ENCODE measurements at places on chromosomes 7 and 10.

GRCh38 chr7:36961097-36961496 lies 236.8 kb upstream of the AOAH start:
- DNase-seq = peak; percentile 19

DNA sequence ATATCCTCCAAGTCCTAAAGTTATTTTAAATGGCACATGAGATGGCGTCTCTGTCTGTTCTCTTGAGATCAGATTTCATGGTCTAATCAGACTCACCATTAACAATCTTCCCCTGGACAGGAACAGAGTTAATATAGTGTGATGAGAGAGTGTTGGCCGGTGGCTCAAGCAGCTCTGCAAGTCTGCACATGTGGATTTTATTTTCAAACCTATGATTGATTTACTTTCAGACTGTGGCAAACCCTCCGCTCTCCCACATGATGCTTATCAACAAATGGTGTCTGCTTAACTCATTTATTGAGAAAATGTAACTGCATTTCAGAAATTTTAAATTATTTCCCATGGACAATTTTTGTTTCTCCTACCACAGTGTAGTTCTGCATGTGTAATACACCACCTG lies 46.5 kb upstream of the HGF start:
- no peak for DNase-seq

GRCh38 chr7:24778543-24779282 lies 21.4 kb upstream of the GSDME start:
- no peak for DNase-seq

DNA sequence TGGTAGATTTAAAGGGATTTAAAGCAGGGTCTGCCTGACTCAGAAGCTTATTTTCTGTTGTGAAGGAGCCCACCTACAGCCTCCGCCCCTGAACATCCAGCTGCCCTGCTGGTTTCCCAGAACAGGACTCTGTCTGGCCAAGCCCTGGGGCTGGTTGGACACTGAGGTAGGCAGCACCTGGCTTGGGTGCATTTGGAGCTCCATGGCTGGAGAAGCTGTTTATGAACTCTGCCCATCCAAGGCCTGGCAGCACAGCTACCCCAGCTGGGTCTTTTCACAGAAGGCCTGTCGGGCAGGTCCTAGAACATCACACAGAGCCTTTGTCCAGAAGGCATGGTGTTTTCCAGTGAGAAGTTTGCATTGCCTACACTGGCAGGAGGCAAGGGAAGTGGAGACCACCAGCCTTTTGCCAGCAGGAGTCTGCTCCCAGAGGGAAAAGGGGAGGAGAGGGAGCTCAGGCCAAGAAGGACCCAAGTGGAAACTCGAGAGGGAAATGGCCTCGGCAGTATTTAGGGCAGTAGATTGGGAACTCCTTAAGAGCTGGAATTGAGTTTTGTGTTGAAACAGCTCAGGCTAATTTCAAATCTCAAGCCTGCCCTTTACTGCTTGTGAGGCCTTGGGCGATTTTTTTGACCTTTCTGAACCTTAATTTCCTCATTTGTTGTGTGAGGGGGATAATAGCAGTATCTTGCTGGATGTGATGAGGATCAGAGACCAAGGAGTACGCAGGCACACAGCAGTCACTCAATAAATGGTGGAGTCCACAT lies 12.3 kb upstream of the PDCD4 start:
- no peak for DNase-seq

GRCh38 chr7:115005251-115005650 lies 83.4 kb downstream of the MDFIC start:
- no peak for DNase-seq

DNA sequence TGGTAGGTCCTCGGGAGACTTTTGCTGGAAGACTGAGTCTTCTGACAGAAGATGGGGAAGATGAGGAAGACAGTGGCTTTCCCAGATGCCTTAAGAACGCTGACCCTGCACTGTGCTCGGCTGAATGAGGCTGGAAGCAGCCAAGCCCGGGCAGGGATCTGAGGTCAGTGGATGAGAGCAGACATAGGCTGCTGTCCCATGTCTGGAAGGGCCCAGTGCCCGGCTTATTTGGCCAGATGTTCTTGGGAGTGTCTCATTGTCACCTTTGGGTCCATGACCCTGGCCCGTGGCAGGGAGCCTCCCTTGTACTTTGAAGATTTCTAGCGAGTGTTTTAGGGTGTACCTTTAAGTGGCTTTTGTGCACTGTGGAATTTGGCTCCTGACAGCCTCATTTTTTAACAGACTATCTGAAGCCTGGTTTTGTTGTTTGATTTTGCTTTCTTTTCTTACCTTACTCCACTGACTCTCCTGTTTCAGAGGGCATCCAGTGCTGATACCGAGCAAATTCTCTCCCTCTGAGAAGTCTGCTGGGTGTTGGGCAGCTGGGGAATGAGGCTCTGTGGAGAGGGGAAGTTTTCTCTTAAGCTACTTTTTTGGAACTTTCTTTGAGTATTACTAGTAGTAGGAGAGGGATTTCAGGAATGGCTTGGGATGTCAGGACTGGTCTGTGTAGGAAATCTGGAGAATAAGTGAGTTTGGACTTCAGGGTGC lies 61.4 kb downstream of the CREB5 start:
- no peak for DNase-seq

DNA sequence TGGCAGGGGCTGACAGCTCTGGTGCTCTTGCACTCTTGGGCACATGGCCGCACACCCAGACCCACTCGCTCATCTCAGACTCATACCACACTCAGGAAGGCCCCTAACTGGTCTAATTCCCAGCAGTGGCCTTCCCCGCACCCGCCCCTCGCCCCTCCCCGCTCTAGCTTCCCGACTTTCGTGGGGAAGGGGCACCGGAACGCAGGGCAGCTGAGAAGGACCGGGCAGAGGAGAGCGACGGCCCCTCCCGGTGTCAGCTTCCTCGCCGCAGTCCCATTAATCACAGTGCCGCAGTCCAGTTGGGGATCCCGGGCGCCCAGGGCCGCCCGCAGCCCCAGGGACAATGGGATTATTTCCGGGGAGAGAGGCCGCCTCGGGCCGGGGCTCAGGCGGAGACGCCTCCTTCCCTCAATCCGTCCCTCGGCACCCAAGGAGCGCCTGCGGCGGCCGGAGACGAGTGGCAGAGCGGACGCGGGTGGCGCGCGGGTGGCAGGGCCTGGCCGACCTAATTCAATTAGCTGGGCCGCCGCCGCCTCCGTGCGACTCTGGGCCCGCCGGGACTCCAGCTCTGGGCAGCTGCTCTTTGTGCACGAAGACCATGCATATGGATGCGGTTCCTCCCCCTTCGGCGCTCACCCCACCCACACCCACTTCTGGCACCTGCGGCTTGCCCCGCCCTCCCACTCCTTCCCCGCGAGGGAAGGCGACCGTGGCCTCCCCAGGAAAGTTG lies 7.8 kb upstream of the TLX1 start:
- no peak for DNase-seq

- peak; percentile 65 for DNase-seq
These were observed 41.5 kb upstream of the BNIP3 start for GRCh38 chr10:132023092-132023811.

DNA sequence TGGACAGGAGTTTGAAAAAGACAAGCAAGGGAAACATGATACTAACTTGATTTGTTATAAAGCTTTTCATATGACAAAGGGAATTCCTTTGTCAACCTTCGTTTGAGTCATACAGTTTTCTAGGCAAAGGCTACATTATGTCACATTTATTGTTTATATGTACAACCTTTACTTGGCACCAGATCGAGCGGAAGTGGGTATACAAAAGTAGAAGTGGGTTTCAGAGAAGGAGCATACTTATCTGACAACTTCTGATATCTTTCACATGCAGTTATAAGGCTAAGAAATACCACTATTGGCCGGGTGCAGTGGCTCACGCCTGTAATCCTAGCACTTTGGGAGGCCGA lies 11.0 kb downstream of the STMP1 start:
- no peak for DNase-seq

DNA sequence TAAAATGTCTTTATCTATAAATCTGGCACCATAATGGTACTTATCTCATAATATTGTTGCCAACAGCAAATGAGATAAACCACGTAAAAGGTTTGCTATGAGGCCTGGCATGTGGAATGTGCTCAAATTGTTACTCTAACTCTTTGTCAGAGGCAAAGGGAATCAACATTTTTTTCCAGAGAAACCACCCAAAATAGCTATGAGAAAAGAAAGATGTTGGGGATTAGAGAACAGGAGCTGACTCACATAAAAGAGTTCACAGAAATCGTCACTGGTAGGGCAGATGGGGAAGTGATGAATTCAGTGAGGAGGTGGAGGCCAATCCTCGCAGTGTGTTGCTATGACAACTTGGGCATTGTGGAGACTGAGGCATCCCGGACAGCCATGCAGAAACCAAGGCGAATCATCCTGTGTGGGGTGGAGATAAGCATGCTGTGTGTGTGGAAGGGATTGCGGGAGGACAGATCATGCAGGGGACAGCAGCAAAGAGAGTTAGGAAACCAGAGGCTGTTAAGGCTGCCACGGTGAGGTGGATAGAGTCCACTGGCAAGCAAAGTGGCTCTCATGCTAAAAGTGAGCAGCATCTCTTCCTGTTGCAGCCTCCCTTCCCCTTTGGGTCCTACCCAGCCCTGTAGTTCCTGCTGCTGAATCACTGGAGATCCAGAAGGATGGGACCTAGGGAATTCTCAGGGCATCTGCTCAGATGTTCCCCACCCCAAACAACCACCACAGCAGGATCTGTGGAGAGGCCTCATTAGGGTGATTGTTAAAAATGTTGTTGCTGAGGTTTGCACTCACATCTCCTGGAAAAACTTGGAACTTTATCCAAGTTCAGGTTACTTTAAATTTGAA lies 103.9 kb downstream of the CUBN start:
- DNase-seq = peak; percentile 74

DNA sequence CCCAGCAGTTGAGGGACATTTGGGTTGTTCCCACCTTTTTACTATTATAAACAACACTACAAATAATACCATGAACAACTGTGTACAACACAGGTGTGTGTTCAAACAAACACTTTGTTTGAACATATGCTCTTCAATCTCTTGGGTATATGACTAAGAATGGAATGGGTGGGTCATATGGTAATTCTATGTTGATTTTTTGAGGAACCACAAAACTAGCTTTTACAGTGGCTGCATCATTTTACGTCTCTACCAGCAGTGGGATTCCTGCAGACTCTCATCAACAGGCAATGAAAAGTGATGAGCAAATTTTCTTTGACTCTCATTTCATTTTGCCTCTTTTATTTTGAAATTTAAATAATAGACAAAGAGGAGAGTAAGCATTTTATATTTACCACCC lies 116.9 kb upstream of the KLF14 start:
- DNase-seq = no peak

GRCh38 chr7:135160858-135161653 lies 9.5 kb downstream of the CYREN start:
- DNase-seq = no peak

DNA sequence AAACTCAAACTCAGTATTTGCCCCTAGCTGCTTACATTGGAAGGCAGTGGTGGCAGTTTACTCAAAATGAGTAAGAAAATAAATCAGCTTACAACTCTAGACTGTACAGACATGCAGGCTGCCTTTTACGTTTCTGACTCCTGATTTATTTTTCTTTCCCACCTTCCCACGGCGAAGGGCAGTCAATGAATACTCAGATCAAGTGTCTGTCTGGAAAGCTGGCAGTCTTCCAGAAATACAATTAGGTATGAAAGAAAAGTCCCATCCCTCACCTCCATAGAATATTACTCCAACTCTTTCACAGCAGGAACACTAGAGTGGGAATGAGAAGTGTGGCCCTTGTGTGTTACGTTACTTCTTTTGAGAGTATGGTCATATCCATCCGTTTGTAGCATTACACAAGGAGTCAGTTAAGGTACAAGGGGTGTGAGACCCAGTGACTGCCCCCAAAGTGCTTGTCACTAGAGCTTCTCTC lies 1.3 kb upstream of the PAPSS2 start:
- DNase-seq = no peak

GRCh38 chr10:120810298-120810697 lies 40.9 kb upstream of the WDR11 start:
- no peak for DNase-seq

DNA sequence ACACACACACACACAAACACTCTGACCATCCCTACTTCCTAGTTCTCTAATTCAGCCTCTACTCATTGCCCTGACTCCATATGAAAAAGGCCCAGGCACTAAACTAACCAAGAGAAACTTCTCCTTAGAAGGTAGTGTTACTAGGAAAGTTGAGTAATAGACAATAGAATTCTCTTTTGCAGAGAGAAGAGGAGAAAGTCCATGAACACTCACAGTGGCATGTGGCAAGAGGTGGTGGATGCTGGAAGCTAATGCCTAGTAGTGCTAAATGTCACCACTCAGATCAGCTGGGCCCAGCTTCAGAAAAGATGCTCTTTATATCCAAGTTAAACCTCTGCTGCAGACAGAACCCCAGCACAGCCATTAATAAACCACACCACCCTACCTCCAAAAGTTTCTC lies 58.2 kb downstream of the SORBS1 start:
- no peak for DNase-seq

DNA sequence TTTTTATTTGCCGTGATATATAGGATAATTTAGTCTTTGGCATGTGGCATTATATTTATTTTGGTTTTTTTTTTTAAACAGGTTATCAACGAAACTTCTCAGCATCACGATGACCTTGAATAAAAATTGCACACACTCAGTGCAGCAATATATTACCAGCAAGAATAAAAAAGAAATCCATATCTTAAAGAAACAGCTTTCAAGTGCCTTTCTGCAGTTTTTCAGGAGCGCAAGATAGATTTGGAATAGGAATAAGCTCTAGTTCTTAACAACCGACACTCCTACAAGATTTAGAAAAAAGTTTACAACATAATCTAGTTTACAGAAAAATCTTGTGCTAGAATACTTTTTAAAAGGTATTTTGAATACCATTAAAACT lies 9.1 kb downstream of the VIM start:
- no peak for DNase-seq

DNA sequence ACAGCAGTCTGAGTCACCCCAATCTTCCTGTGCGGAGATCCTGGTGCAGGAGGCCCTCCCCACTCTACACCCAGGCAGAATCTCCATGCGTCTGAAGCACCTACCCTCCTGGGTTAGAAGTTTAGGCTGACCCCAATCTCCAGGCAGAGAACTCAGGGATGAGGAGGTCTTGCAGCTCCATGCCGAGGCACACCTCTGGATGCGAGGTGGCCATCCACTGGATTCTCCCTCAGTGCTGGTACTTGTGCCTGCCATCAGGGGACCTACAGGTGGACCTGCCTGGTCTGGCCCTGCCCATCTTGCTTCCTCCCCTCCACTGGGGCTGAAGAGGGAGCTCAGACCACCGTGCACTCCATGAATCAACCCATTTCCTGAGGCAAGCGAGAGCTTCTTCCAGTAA lies 28.8 kb upstream of the AMPH start:
- DNase-seq = no peak

GRCh38 chr10:89348975-89349374 lies 21.2 kb downstream of the IFIT3 start:
- no peak for DNase-seq
